ENCODE measurements at places on chromosomes 2 and 18. TPM values are rescaled to one million over a fixed set of nuclear protein-coding genes. Genes with fewer than 3 reads are reported as not detected.
A peak's percentile ranks its signal among the peaks of the same experiment; 100 is the strongest.

The RAD51AP2 gene
- under 0.01 TPM for total RNA-seq

The ZBTB7C gene
- total RNA-seq = 0.33 TPM

The TSPYL6 gene
- total RNA-seq = not detected

The TTC21B gene
- total RNA-seq = 28.6 TPM

The AGAP1 gene
- total RNA-seq = 10.6 TPM

The ALPP gene
- not detected for total RNA-seq

The BCL11A gene
- under 0.01 TPM for total RNA-seq

The GATA6 gene
- 10.0 TPM for total RNA-seq

The SLC14A1 gene
- total RNA-seq = 31.0 TPM

The TEX44 gene
- not detected for total RNA-seq

The DTNA gene
- total RNA-seq = 28.2 TPM

The HOXD1 gene
- total RNA-seq = not detected

The TMEM37 gene
- 2.6 TPM for total RNA-seq

The WDR7 gene
- total RNA-seq = 19.0 TPM

- DNase-seq = no peak
- no peak overlapping the region for H3K27ac ChIP-seq
- no peaks in the 10 kb centered on the region for H3K36me3 ChIP-seq
- no peak overlapping the region for H3K4me3 ChIP-seq
- H3K27me3 ChIP-seq = no peaks in the 10 kb centered on the region
Measured at GRCh38 chr18:22253676-22254075, 84.3 kb downstream of the GATA6 start.

- H3K36me3 ChIP-seq = no peaks in the 10 kb centered on the region
- DNase-seq = no peak
- H3K27me3 ChIP-seq = peaks cover 5% of the 10 kb centered on the region
- H3K27ac ChIP-seq = no peak overlapping the region
- no peaks in the 10 kb centered on the region for H3K4me1 ChIP-seq
Measured at GRCh38 chr2:219629976-219630695, 2.7 kb downstream of the SLC4A3 start.

DNA sequence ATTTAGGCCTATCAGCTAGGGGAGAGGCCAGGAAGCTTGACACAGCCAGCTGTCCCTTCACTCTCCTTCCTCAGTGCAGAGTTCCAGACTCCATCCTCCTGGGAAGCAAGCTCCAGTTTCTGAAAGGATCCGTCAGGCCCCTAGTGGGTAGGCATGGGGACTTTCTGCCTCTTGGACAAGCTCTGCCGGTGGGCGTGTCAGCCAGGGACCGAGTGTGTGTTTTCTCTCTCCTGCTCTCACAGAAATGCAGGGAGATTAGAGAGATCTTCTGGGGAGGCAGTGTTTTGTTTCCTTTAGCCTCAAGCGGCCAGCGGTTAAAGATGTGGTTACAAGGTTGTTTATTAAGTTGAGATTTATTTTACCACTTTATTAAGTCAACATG, 29.9 kb upstream of the OTOS start:
- H3K27me3 ChIP-seq = peaks cover 7% of the 10 kb centered on the region
- no peak overlapping the region for H3K27ac ChIP-seq
- DNase-seq = peak; percentile 6
- no peak overlapping the region for H3K4me3 ChIP-seq

- H3K4me1 ChIP-seq = no peaks in the 10 kb centered on the region
- H3K36me3 ChIP-seq = no peaks in the 10 kb centered on the region
- H3K27ac ChIP-seq = no peak overlapping the region
- no peak overlapping the region for H3K4me3 ChIP-seq
- no peak for DNase-seq
- H3K27me3 ChIP-seq = no peaks in the 10 kb centered on the region
Measured at GRCh38 chr2:14737201-14737600, 104.7 kb downstream of the LRATD1 start.

DNA sequence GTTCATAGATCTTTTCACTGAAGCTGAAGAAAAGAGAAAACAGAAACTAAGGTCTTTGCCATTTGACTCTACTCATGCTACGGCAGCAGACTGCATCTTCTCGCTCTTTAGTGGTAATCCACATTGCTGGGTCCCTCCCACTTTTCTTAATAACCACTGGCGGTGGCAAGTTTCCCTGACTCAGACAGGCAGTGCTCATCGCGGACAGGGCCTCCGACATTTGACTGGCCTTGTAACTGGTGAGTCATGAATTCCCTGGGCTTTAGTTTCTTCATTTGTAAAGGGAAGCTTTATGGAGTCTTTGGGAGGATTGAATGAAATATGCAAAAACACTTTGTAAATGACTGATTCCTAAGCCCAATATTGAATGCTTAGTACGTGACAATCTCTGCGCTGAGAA, 238.2 kb upstream of the RBBP8 start:
- peak; percentile 94 for DNase-seq
- H3K4me1 ChIP-seq = peaks cover 3% of the 10 kb centered on the region
- H3K36me3 ChIP-seq = no peaks in the 10 kb centered on the region
- no peaks in the 10 kb centered on the region for H3K27me3 ChIP-seq

GRCh38 chr2:9385841-9386240, 37.5 kb downstream of the ITGB1BP1 start:
- H3K27ac ChIP-seq = no peak overlapping the region
- H3K4me3 ChIP-seq = no peak overlapping the region
- DNase-seq = no peak
- H3K27me3 ChIP-seq = no peaks in the 10 kb centered on the region
- H3K4me1 ChIP-seq = peaks cover 7% of the 10 kb centered on the region
- H3K36me3 ChIP-seq = peaks cover 7% of the 10 kb centered on the region

DNA sequence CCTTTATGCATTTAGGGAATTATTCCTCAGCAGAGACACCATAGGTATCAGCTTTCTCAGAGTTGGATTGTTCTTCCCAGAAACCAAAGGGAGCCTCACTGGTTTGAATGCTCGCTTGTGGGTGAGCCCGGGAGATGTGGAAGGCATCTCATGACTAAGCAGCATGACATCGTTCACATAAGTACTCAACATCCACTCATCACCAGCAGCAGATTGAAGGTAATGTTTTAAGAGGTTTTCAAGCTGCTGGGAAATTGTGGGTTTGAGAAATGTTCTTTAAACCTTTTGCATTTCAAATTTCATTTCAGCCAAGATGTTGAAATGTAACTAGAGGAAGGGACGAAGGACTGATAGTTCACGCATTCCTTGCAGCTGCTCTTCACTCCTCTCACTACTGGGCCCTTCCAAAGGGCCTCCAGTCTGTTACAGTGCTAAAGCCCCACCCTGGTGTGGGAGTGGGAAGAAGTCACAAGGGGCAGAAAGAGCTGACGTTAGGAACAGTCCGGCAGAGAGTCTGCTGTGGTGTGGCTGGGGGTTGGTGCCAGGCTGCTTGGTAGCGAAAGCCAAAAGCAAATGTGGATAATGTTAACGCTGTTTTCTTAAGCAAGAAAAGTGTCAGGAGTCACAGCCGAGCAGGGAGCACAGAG, 324.5 kb upstream of the EPHA4 start:
- H3K4me3 ChIP-seq = no peak overlapping the region
- H3K27me3 ChIP-seq = no peaks in the 10 kb centered on the region
- H3K36me3 ChIP-seq = no peaks in the 10 kb centered on the region
- H3K4me1 ChIP-seq = no peaks in the 10 kb centered on the region
- DNase-seq = peak; percentile 94

DNA sequence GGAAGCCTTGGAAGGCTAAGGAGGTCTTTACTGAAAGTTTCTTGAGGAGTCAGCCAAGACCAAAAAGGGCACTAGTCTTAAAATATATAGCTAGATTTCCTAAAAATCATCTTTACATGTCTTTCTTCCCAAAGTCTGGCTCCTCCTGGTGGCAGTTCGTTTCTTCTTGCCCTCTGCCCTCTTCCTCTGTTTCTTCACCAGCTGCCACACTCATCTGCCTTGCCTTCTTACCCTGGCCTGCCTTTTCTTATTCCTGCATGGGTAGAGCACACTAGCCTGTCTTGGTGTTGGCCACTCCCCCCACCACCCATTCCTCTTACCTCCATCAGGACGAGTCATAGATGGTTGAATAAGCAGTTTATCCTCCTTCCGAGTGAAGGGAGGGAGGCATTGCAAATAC, 129.8 kb downstream of the RAPGEF4 start:
- no peak overlapping the region for H3K27ac ChIP-seq
- H3K4me3 ChIP-seq = no peak overlapping the region
- DNase-seq = peak; percentile 11
- H3K36me3 ChIP-seq = no peaks in the 10 kb centered on the region
- no peaks in the 10 kb centered on the region for H3K27me3 ChIP-seq
- H3K4me1 ChIP-seq = no peaks in the 10 kb centered on the region

- H3K4me3 ChIP-seq = no peak overlapping the region
- H3K27me3 ChIP-seq = no peaks in the 10 kb centered on the region
- peaks cover 4% of the 10 kb centered on the region for H3K4me1 ChIP-seq
- H3K27ac ChIP-seq = no peak overlapping the region
- peak; percentile 5 for DNase-seq
- no peaks in the 10 kb centered on the region for H3K36me3 ChIP-seq
Measured at GRCh38 chr2:237555560-237555959, 10.8 kb upstream of the PRLH start.

DNA sequence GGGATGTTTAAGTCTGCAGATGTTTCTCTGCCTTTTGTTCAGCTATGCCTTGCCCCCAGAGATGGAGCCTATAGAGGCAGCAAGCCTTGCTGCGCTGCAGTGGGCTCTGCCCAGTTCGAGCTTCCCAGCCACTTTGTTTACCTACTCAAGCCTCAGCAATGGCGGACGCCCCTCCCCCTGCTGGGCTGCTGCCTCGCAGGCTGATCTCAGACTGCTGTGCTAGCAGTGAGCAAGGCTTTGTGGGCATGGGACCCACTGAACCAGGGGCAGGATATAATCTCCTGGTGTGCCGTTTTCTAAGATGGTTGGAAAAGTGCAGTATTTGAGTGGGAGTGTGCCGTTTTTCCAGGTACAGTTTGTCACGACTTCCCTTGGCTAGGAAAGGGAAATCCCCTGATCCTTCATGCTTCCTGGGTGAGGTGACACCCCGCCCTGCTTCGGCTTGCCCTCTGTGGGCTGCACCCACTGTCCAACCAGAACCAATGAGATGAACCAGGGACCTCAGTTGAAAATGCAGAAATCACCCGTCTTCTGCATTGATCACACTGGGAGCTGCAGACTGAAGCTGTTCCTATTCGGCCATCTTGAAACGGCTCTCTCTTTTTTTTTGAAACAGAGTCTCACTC, 27.6 kb upstream of the ADAM23 start:
- no peak overlapping the region for H3K4me3 ChIP-seq
- no peak overlapping the region for H3K27ac ChIP-seq
- no peaks in the 10 kb centered on the region for H3K27me3 ChIP-seq

GRCh38 chr2:143793381-143793780, 664.2 kb downstream of the ARHGAP15 start:
- no peaks in the 10 kb centered on the region for H3K27me3 ChIP-seq
- no peak overlapping the region for H3K4me3 ChIP-seq
- no peaks in the 10 kb centered on the region for H3K36me3 ChIP-seq
- no peak for DNase-seq
- no peaks in the 10 kb centered on the region for H3K4me1 ChIP-seq
- H3K27ac ChIP-seq = no peak overlapping the region

DNA sequence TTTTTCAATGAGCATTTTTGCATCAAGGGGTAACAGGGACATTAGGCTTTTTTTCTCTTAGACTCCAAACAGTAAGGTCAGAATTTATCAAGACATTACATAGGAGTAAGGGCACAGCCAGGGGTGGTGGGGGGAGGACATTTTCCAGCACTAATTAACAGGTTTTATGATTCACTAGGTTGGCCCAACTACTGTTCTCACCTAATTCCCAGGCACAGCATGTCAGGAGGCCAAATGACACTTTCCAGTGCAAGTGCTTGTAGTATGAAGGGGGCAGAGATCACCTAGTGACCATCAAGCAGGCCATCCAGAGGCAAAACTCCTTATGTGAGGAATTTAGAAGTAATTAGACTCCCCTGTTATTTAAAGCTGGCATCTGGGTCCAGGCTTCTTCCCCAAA, 3.9 kb upstream of the MBD2 start:
- H3K27ac ChIP-seq = no peak overlapping the region
- H3K36me3 ChIP-seq = no peaks in the 10 kb centered on the region
- DNase-seq = no peak
- no peaks in the 10 kb centered on the region for H3K27me3 ChIP-seq
- no peaks in the 10 kb centered on the region for H3K4me1 ChIP-seq

- no peak overlapping the region for H3K4me3 ChIP-seq
- no peaks in the 10 kb centered on the region for H3K4me1 ChIP-seq
- no peak overlapping the region for H3K27ac ChIP-seq
- H3K27me3 ChIP-seq = no peaks in the 10 kb centered on the region
- no peak for DNase-seq
Measured at GRCh38 chr2:168626647-168627046, 170.6 kb downstream of the CERS6 start.

- no peak overlapping the region for H3K4me3 ChIP-seq
- DNase-seq = no peak
- H3K4me1 ChIP-seq = no peaks in the 10 kb centered on the region
- no peak overlapping the region for H3K27ac ChIP-seq
- no peaks in the 10 kb centered on the region for H3K27me3 ChIP-seq
Measured at GRCh38 chr2:176405477-176405876, 136.2 kb downstream of the MTX2 start.

DNA sequence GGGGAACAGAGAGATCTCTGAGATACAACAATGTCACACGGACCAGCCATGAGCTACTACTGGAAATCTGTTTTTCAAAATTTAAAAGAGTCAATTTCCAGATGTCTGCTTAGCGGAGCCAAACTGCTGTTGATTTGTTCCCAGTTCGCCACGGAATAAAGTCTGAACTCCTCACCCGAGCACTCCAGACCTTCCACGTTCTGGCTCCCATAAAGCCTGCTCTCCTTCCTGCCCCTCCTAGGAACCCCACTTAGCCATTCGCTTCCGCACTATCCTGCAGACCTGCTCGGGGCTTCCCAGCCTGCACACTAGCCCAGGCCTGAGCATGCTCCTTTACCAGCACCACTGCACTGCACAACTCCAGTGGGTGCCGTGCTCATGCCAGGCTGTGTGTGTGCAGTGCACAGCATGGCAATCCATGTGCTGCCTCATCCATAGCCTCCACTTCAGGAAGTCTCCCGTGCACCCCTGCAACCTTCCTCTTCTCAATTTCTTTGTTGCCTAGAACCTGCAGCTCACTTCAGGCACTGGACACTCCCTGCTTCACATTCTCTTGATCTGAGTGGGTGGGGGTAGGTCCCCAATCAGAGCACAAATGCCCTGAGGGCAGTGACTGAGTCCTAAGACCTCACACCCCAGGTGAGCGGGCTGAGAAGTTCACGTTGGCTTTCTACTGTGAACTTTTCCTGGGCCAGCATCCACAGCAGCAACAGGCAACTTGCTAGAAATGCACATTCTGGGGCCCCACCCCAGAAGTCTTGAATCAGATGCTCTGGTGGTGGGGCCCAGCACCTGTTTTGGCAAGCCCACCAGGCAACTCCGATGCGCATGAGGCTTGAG, 53.7 kb downstream of the ZBTB7C start:
- no peaks in the 10 kb centered on the region for H3K4me1 ChIP-seq
- peaks cover 2% of the 10 kb centered on the region for H3K27me3 ChIP-seq
- H3K27ac ChIP-seq = no peak overlapping the region
- H3K4me3 ChIP-seq = no peak overlapping the region

Measured in fibroblast of lung (primary cell).